ENCODE measurements at places on chromosomes 12 and 14. TPM values are rescaled to one million over a fixed set of nuclear protein-coding genes. Genes with fewer than 3 reads are reported as not detected.

- no peak for DNase-seq
These were observed 67.2 kb downstream of the SCARB1 start for GRCh38 chr12:124796303-124796960.

- no peak for DNase-seq
These were observed 8.8 kb downstream of the USP15 start for GRCh38 chr12:62268956-62269355.

DNA sequence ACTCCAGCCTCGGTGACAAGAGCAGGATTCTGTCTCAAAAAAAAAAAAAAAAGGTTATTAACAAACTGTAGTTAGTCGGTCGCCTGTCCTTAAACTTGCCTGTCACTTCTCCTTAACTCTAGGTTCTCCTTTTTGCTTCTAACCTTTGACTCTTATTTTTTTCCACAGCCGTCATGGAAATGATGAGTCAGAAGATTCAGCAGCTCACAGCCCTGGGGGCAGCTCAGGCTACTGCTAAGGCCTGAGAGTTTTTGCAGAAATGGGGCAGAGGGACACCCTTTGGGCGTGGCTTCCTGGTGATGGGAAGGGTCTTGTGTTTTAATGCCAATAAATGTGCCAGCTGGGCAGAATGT, 418 bp upstream of the MYG1 start:
- DNase-seq: no peak

Gene TMEM121
- polyA plus RNA-seq: 0.13 TPM

- DNase-seq: peak; percentile 33
These were observed 197.8 kb downstream of the PTPRO start for GRCh38 chr12:15520083-15520482.

Gene PHLDA1
- polyA plus RNA-seq: 11.7 TPM

DNA sequence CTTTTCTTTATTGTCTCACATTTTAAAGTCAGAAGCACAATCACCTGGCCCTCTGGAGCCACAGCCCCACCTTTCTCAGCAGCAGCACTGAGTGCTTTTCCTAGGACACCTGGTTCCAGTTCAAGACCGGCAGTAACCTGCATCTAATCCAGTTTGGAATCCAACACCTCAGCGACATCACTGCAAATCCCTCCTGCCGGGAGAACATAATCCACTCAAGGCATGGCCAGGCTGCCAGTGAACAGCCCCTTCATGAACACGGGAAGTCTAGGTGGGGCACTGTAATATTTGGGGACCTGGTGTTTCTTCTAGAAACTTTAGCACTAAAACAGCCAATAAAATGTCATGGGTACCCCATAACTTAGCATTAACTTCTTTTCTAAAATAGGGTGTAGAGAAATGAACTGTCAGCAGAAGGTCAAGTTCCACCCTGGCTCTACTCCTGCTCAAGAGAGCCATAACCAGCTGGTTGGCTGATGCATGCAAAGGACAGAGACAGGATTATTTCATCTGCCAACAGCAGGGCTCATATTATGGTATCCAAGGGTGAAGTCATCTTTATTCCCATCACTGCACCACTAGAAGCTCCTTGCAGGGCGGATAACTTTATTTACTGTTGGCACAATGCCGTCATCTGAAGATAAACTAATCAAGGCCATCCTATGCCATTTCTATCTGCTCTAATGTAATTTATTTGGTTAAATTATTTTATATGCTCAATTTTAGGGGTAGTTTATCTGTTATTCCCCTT, 76.7 kb downstream of the TTC7B start:
- no peak for DNase-seq

GRCh38 chr12:82867762-82868500, 181.2 kb downstream of the TMTC2 start:
- peak; percentile 41 for DNase-seq

Gene NRIP2
- 0.66 TPM for polyA plus RNA-seq

- DNase-seq: peak; percentile 63
These were observed 151.5 kb downstream of the ATXN7L3B start for GRCh38 chr12:74689071-74689655.

- DNase-seq: no peak
These were observed 44.2 kb downstream of the LGMN start for GRCh38 chr14:92704036-92704804.

- DNase-seq: no peak
These were observed 313.2 kb upstream of the DIO3 start for GRCh38 chr14:101247842-101248725.

Gene EML1
- 4.7 TPM for polyA plus RNA-seq

- DNase-seq: no peak
These were observed 542.7 kb upstream of the LMO3 start for GRCh38 chr12:17148706-17149105.

DNA sequence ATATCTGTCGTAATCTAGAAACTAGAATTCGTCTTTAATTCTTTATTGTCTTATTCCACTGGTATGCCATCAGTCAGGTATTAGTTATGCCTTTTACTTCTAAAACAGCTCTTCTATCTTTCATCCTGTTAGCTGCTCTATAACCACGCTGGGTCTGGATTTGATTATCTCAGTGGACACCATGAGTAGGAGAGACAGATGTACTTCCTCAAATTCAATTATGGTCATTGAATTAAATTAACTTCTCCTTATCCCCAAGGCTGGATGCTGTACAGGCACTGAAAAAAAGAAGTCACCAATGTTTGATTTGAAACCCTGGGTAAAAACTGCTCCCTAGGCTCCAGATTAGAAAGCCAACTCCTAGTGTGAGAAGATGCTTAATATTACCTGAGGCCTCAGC, 107.3 kb downstream of the PIK3C2G start:
- DNase-seq: no peak

DNA sequence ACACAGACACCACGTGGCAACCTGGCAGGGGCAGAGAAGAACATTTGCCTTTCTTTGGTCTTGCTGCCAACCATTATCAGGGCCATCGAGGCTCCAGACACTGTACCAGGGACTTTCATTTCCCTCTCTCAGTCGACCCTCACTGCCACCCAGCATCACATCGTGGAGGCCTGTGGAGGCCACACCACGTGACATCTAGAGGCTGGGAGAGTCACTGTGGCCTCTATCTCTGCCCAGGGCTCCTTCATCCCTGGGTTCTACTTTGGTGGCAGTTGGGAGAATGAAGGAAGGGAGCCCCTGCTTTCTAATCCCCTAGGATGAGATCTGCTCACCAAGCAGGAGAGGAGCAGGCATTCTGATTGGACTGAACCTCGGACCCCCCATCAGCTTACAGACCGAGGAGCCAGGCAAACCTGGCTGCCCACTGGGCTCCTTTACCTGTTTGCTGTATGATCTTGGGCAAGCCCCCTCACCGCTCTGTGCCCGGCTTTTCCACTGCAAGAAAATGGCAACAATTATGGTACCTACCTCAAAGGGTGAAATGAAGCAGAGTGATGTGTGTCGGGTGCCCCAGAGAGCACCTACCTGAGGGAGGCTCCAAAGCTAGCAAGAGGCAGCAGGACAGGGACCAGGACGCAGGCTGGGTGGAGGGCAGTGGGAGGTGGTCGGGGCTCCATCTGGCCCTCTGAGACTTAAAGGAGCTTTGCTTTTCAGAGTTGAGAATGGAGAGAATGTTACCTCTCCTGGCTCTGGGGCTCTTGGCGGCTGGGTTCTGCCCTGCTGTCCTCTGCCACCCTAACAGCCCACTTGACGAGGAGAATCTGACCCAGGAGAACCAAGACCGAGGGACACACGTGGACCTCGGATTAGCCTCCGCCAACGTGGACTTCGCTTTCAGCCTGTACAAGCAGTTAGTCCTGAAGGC, 1.8 kb downstream of the SERPINA3 start:
- no peak for DNase-seq

Gene VCPKMT
- 15.8 TPM for polyA plus RNA-seq

DNA sequence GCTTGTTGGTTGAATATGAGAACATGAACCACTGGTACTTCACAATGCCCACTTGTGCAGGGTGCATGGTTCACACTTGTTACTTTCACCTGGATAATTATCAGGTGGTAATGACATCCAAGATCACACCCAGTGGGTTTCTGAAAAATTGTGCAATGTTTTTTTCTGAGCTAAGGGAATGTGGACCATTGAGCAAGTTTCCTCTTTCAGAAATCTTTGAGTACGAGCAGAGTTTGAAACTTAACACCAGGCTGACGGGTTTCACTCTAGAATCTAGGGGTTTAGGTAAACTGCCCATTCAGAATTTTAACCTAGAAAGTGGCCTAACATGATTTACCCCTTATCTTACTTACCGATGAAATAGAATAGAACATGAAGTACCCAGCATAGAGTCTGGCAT, 389.6 kb downstream of the PAWR start:
- DNase-seq: no peak

- no peak for DNase-seq
These were observed 29.1 kb downstream of the SLCO1A2 start for GRCh38 chr12:21305661-21306060.

Gene DNAI7
- 0.08 TPM for polyA plus RNA-seq

GRCh38 chr14:75295061-75295461, 16.4 kb downstream of the FOS start:
- DNase-seq: peak; percentile 68

- DNase-seq: no peak
These were observed 8.9 kb upstream of the FAIM2 start for GRCh38 chr12:49912345-49913255.

- DNase-seq: no peak
These were observed 44.7 kb upstream of the CEP83 start for GRCh38 chr12:94504386-94504785.

GRCh38 chr14:62614122-62614521, 431.1 kb downstream of the KCNH5 start:
- no peak for DNase-seq

GRCh38 chr12:107917912-107918800, 143.7 kb downstream of the ASCL4 start:
- peak; percentile 89 for DNase-seq

GRCh38 chr12:70603044-70603443, 34.2 kb downstream of the PTPRB start:
- no peak for DNase-seq

DNA sequence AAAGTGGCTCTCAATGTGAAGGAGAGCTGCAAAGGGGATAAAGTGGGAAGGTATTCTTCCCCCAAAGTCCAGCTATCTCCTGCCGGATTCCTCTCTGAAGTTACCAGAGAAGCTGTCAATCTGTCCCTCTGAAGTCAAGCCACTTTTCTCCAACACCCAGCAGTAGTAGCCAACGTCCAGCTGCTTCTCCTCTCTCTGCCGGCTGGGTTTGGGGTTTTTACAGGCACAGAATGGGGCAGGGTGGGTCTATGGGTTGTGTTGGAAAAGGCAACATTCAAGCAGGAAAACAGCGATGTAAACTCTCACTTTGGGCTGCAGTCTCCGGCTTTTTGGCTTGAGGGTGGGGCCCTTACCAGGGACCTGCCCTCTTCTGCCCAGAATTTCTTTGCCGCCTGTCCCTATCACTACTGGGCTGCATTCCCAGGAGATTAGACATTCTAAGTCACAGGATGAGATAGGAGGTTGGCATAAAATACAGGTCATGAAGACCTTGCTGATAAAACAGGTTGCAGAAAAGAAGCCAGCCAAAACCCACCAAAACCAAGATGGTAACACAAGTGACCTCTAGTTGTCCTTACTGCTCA, 16.3 kb downstream of the CAPZA3 start:
- no peak for DNase-seq

DNA sequence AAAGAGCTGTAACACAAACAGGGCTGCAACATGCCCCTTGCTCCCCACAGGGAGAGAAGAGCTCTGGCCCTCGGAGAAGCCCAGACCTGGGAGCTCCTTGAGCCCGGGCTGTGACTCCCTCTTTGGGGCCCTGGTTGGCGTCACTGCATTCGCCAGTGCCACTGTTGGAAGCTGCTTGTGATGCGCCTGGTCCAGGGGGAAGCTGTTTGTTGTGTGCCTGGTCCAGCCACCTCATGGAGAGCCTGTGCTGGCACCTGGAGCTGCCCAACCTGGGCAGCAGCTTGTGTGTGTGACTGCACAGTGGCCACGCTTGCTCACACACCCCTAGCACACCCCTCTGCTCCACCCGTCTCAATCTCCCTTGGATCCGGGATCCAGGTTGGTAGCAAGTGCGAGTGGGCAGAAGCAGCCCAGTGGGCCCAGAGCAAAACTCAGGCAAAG, 49.5 kb downstream of the A2M start:
- DNase-seq: no peak

DNA sequence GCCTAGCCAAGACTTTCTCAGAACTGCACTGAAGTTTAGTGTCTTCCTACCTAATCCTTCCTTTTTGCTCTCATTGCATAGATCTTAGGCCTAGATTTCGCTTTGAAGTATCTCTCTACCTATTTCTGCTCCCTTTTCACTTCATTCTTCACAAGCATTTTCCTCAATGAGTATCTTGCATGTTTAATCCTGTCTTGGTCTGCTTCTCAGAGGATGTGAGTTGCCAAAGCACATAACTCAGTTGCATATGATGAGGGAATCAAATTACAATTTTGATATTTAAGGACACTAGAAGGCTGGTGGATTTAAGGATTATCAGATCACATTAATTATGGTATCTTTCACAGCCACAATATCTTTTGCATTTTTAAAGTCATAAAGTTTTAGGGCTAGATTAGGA, 195.5 kb upstream of the DAAM1 start:
- no peak for DNase-seq

GRCh38 chr12:107610021-107610859, 75.4 kb upstream of the PWP1 start:
- DNase-seq: peak; percentile 83

Gene RD3L
- polyA plus RNA-seq: not detected

GRCh38 chr12:106508966-106509365, 73.8 kb upstream of the RFX4 start:
- no peak for DNase-seq

Gene SYT10
- 1.3 TPM for polyA plus RNA-seq

Gene LTB4R2
- polyA plus RNA-seq: 0.40 TPM

GRCh38 chr12:123571343-123571813, 13.0 kb upstream of the TMED2 start:
- DNase-seq: peak; percentile 77

DNA sequence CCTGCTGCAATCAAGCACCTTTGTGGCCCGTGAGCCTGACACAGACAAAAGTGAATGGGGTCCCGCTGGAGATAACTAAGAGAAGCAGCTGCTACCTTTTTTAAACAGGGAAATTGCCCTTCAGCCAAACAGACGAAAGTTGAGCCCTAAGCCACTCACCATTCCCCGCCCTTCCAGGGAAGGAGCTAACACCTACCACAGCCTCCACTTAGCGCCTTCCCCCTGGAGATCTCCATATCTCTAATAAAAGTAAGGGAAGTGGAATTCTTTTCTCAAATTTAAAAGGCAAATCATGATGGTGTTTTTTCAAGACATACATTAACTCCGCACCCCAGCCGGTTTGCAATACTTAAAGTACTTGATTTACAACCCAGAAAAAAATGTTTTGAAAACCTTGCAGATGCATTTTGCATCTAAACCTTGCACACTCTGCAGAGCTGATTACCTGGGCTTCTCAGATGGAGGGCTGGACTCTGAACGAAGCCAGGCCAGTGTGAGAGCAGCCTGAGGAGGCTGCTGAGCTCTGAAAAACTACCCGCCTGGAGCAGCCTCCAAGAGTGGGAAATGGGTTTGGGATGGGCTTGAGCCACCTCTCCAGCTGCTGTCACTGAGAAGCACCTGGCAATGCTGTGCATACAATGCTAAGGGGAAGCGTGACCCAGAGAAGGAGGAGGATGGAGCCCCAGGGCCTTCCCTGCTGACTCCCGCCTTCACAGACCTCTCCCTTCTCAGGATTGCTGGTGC, 10.0 kb downstream of the NUAK1 start:
- peak; percentile 49 for DNase-seq

Gene LGALS3
- polyA plus RNA-seq: 14.7 TPM

Measured in GM23338 (cell line).